ENCODE measurements at places on chromosomes 1 and 21.
A peak's percentile ranks its signal among the peaks of the same experiment; 100 is the strongest.

DNA sequence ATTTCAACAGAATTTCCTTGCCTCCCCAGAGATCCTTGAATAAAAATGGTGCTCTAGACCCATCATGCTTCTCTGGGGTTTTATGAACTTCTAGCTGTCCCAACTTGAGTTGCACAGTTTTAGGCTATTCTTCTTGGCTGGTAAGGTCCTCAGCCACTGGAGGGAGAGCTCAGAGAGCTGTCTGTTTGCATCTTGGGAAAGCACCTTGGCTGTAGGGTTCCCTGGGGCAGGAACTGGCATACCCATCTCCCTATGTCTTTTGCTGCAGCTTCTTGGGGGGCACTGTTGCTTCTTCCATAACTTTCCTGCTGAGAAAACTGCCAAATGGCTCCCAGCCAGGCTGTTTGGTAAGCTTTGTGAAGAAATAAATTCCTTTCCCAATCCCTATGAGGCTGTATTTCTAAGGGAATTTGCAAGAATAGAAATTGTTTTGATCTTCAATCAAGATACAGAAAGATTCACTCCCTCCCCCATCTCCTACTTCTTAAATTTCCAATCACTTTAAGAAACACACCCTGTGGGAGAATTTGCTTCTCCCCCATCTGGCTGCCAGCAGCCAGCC lies 8.2 kb upstream of the FMOD start:
- no peak for DNase-seq

DNA sequence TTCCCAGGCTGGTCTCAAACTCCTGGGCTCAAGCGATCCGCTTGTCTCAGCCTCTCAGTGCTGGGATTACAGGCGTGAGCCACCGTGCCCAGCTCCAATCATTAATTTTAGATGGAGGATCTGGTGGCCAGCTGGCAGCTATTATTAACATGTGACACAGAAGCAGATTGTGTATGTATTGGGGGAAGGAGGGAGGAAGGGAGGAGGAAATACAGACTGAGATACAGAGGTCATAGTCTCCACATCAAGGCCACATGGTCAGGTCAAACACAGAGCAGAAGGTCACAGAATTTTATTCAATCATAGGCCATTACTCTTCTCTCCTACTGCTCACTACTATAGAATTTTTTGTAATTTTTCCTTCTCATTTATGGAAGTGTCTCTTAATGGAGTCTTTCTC lies 57.9 kb upstream of the ADORA3 start:
- DNase-seq = no peak

DNA sequence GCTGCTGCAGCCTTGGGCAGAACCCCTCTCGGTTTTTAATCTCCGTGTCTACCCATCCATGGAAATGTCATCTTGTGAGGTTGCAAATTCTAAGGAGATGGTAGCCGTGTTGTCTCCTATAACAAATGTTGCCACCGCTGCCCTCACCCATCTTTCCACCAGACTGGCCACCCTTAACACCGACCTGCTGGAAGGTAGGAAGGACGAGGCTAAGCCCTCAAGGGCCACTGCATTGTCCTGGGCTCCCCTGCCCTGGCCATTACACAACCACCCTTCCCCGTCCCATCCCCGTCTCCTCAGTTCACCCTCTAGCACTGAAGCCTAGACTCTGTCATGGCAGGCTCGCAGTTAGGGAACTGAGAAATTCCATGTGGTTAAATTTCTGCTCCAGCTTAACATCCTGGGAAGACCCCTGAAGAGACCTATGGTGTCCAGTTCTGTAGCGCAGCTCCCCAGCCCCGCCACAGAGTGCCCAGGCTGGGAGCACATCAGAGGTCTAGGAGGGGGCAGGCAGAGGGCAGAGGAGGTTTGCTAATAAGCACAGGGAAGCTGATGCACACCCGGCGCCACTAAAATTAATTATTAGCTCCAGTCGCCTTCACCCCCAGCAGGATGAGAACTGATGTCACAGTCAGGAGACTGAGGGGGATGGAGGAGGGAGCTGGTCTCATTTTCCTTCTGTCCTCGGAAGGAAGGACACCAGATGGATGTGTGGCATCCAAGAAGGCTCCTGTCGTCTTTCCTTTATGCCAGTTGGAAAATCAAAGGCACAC lies 38.3 kb downstream of the STUM start:
- DNase-seq = no peak

DNA sequence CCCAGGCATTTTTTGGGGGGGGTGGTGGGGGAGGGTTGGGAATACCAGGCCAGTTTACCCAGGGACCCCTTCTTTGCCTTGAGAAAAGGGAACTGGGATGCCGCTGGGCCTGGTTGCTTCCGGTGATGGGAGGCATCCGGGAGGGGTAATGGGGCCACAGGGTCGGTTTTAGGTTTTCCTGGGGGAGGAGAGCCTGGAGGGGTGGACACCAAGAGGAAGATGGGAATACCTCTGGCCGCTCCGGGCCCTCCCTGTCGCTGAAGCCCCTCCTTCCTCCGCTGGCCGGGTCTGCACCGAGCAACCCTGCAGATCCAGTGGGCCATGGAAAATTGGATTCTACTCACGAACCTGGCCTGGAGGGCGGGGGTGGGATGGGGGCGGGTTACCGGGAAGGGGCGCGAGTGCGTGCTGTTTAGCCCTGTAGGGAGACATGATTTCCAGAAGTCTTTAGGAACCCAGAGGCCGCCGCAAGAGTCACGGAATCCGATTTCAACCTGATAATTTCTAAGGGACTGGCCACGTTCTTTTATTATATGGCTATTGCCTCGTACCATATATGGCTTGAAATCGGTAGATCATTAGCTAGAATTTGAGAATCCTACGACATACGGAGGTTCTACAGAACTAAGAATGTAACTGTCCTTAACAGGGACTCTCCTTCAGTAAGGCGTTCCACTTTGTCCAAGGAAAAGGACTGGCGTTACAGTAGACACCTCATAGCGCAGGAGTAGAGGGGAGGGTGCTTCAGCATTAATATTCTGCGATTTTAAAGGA lies 749 bp downstream of the AKIRIN1 start:
- DNase-seq = no peak

DNA sequence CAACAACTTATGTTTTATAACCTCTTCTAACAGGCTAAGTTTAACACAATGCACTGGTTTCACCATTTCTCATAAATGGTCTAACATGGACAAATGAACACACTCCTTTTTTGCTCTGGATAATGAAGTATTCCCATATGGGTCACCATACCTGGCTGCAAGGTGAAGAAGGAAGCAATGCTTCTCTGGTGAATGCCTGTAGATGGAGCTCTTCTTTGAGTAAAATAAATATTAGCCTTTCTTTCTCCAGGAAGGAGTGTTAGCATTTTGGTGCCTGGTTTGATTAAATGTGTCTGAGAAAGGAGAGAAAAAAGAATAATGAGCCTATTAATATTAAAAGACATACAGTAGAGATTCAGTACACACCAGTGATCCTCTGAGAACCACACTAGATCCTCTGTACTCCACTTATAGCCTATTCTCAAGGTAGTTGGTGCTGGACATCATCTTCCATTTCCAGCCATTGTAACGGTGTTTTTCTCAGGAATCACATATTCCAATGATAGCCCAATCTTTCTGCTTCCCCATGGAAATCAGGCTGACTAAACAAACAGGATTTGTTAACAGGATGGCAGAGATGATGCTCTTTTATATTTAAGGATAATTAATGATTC lies 17.6 kb downstream of the MTFR1L start:
- no peak for DNase-seq

- DNase-seq = no peak
Measured at GRCh38 chr1:192439373-192440025, 122.7 kb downstream of the RGS21 start.

GRCh38 chr1:56268519-56269140 lies 310.7 kb downstream of the PLPP3 start:
- DNase-seq = no peak

DNA sequence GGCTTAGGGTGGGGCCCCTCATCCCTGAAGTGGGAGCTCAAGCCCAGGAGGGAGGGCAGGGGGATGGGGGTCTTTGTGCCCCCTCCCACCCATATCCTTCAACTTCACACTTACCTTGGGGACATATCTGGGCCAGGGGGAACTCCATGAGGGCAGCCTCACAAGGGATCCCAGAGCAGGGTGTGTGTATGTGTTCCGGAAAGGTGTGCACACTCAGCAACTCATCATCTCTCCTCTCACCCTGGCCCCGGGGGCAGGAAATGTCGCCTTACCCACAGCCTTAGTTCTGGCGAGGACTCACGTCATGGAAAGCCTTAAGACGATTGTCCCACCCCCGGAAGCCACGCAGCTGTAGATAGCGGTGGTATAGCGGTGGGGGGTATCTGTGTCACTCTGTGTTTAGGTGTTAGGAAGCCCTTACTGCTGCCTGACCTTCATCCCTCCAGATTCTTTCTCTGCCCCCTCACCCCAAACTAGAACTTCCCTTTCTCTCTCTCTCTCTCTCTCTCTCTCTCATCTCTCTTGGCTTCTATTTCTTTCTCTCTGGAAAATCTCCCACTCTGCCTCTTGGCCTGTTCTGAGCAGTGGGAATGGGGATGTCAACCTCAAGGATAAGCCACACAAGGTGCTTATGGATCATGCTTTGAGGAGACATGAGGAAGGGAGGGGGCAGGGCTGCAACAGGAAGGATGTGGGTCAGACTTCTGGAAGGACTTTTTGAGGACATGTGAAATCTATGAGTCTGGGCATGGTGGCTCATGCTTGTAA lies at the start of gene SH2D2A:
TSS of gene SH2D2A (minus strand) at position 288 of the 768 bp plus-strand sequence. CDS start at position 148, 140 bp downstream.
- peak; percentile 97 for DNase-seq

DNA sequence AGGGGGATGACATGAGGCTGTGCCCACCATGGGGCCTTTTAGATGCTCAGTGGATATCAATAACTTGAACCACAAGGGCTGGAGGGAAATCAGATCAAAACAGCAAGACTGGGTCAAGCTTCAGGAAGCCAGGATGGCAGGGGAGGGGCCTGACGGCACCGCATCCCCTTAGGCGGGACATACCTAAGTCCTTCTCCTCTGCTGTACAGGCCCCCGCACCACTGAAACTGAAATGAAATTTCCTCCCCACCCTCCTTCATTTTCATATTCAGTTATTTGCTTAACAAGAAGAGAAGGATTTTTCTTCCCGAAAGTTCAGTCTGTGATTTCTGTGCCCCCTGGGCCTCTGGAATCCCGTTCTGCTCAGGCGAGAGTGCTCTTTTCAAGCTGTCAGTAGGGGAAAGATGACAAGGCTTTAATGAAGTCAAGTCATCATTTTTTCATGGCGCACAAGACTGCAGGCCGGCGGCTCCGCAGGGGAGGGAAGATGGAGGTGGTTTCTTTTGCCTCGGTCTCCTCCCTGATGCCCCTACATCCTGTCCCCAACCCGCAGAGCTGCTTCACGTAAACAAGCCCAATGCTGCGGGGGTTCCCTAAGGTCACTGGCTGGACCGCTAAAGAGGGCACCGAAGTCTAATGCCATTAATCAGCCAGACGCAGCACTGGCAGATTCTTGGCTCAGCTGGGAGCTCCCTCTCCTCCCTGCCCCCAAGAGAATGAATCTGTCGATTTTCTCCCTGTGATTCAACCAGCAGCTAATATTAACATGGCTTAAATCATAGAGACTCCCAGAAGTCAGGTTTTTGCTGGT lies 264.8 kb downstream of the C1orf94 start:
- DNase-seq = no peak

- DNase-seq = no peak
Measured at GRCh38 chr1:176602388-176603004, 139.5 kb downstream of the PAPPA2 start.

DNA sequence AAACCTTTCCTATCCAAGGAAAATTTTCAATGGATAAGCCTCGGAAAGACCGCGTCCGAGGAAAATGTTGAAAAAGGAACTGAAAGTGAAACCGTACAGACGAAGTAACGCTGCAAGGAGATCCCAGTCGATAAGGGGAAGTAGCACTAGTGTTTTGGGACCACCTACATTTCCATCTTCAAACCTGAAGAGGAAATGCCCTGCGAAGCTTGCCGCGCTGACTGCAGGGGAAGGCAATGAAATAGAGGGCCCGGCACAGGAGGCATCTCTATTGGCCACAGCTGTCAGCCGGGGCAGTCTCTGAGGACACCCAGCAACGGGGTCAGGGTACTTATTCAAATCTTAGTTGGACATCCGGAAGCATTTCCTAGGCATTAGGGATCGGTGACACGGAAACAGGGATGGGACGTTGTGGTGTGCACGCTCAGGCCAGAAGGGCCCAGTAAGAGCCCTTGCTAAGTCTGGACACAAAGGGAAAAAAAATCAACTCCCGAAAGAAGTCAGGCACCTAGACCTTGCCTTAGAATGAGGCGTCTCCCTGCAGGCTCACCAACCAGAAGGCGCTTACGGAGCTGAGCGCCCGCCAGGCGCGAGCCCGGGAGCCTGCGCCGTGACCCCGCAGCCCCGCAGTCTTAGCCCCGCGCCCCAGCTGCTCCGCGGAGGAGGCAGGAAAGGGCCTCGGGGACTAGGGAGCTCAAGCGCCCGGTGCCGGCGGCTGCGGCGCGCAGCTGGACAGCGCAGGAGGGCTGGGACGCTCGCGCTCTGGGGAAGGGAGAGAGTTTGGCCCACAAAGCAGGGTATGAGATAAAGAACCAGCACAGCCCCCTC lies 655 bp downstream of the USF1 start:
- DNase-seq = peak; percentile 33

GRCh38 chr21:36134803-36135390 lies at the start of gene CBR3:
Gene CBR3 (plus strand): TSS chr21:36135079. CDS start chr21:36135193, 114 bp downstream.
- DNase-seq = no peak

- no peak for DNase-seq
Measured at GRCh38 chr1:42003433-42003832, 84.7 kb upstream of the HIVEP3 start.

DNA sequence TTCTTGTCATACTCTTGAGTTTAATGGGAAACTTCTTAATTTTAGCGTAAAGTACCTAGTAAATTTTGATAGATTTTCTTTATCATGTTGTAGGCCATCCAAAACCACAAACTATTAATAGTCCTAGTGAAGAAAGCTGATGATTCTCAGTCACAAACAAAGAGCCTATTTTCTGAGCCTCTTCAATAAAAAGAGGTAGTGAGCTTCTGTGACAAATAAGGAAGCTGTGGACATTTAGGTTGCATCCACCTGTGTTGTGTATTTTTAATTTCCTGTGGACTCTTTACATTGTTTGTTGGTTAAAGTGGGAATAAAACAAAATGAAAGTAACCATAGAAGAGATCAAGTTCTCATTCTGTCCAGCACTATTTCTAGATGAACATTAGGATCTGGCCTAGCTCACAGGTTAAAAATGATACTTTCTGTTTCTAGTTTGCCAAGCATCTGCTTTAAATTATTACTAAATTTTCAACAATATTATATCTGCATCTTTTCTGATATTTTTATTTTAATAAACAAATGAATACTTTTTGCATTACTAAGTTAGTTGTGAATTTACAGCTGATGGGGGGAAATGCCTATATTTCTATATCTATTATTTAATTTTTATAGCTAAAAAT lies 702.2 kb upstream of the ADGRL4 start:
- DNase-seq = no peak
